ENCODE measurements at places on chromosomes 5 and 9.

- DNase-seq, result no peak
These were observed 3.9 kb upstream of the RALGDS start for GRCh38 chr9:133124907-133125275.

DNA sequence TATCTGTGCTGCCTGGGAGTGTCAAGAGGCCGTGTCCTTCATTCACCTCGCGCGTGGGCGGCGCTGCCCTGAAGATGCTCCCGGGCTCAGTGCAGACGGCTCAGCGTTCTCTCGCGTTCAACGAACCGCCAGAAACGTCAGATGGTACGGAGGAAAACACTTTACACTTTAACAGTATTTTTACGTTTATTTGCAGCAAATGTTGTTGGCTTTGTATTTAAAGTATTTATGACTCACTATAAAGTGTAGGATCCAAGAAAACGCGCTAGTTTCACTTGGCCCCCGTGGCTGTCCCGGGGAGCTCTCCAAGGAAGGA is 544 bp upstream of the ERCC6L2 start:
- peak; percentile 77 for DNase-seq

DNA sequence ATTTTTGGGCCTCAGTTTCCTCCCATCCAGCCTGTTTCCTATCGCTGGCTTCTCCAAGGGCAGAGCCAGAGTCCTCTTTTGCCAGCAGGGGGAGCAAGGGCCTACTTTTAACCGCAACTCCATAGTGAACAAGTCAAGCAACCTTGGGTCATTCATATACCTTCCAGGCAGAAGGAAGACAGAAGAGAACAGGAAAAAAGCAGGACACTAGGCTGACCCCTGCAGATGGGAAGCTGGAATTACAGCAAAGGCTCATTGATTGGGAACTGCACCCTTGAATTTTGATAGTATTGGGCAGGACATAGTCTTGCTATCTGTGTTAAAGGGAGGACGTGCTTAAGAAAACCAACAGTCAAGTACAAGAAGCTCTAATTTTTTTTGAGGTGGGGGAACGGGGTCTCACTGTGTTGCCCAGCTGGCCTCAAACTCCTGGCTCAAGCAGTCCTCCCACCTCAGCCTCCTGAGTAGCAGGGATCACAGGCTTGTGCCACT is 30.1 kb downstream of the QRFP start:
- DNase-seq, result peak; percentile 40

DNA sequence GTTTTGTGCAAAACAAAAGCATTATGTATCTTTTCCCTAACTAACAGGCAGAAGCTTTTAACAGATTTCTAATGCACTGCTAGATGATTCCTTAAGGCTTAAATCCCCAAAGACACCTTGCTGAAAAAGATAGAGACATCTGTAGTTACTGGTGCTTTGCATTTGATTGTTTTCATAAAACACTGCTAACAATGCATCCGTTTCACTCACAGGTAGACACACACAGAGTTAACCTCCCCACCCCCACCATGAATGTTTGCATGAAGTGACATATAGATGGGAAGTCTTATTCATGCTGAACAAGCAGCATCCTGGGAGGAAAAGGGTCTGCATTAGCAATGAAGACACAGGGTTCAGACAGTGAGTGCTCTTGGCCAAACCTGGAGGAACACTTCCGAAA is 100.9 kb downstream of the ASTN2 start:
- no peak for DNase-seq

DNA sequence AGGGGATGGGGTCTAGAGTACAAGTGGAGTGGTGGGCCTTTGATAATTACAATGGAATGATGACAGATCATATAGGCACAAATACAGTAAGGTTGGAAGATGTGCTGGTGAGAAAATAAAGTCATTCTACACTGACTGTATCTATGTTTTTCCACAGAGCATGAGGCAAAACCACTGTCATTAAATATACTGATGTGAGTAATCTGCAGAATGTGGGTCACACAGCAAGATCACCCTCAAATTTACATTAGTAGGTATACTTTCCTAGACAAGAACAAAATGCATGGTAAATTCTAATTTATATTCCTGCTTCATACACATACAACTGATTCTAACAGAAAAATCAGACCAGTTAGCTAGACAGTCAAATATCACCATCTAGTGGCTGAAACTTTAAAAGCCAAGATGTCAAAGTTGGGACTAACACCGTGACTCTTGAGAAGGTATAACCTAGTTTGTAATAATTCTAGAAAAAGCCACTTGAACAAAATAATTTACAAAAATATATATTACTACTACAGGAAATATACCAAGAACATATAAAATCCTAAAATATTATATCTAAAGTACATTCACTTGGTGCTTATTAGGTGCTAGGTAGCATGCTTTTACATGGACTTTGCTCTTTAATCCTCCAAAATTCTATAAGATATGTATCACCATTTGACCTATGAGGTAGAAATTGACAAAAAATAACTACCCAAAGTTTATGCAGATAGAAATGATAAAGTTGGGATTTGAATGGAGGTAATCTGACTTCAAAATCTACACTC is 19.5 kb downstream of the TTC33 start:
- no peak for DNase-seq

DNA sequence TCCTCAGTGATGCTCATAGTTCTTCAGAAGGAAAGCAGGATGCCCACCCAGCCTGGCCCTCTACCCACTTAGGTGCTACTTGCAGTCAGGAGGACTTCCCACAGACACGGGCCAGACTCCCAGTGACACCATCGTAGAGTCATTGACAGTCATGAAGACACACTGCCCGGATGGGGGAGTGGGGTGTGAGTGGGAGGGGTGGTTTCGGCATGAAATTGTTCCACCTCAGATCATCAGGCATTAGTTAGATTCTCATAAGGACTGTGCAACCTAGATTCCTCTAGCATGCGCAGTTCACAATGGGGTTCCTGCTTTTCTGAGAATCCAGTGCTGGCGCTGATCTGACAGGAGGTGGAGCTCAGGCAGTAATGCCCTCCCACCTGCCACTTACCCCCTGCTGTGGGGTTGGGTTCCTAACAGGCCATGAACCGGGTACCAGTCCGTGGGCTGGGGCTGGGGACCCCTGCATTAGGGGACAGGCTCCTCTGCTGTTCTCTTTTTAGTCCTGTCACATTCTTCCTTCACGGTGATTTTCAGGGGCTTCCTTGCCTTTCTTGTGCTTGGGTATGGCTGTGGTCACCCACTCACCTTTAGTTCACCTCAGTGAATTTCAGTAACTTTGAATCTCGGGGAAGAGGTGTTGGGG is 88.2 kb upstream of the ANKRD55 start:
- no peak for DNase-seq

DNA sequence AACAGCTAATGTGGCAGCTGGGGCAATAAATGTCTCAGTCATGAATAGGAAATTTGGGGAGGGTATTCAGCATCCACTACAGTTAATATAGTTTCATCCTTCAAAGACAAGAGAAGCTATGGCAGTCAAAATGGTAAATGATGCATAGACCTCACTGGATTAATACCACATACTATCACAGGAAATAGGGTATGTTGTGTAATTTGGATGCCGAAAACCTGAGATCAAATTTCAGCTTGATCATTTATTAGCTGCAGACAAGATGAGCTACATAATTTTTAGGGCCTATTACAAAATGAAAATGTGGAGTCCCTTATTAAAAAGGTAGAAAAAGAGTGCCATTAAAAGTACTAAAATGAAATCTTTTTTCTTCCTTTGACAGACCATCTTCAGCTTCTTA is 112.6 kb upstream of the MTAP start:
- no peak for DNase-seq

DNA sequence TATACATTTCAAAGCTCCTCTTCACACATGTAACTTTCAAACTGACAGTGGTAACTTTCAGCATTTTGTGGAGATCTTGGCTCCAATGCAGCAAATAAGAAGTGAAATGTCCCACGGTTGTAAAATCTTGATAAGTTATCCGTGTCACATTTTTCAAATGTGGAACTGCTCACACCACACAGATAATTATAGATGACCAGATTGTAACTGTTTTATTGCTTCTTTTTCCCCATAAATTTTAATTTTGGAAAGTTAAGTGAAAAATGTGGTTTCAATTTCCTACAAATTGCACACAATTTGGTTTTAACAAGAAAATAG is 347.1 kb downstream of the EBF1 start:
- DNase-seq, result no peak

DNA sequence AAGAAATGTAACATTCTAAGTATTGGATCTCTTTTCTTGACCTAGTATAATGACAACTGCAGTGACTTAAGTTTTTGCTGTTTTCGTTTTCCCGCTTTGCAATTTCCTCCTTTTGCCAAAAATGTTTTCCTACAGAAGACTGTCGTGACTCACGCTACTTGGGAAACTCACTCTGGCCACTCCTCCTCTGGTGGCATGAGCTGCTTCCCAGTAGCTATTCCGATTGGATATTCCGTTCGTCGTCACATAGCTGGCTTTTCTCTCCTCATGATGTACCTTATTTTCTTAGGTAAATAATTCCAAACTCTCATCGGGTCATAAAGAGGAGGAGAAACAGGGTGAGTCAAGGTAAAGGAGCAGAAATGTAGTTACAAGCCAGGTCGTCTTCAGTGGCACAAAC is 64.9 kb downstream of the GOLPH3 start:
- DNase-seq, result no peak

DNA sequence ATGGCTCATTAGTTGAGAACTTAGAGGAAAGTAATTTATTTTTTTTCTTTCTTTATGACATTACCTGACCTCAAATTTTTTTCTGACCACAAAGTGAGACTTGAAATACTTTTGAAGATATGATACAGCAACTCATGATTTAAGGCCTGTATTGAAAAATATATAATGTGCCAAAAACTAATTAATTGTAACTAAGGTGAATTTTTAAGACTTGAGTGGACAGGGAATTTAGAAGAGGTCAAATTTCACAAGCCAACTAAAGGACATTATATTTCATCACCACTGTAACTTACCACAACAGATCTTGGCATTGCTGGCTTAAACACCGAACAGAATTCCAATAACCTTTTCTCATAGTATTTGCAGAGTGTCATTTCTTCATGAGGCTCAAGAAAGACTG is 1.8 kb downstream of the CCNH start:
- no peak for DNase-seq

DNA sequence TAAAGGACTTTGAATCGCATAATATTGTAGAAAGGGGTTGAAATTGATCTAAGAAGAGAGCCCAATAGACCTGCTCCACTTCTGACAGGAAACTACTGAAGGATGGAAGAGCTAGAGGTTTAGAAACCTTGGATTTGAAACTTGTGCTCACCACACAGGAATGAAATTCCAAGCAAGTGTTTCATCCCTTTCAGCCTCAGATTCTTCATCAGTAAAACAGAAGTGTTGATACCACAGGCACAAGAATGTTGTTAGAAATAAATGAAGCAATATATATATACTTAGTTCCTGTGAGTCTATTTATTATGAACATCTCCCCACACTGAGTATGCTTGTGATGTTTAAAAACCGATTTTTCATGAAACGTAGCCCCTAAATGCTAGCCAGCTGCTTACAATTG is 43.8 kb downstream of the PRRC1 start:
- DNase-seq, result no peak

DNA sequence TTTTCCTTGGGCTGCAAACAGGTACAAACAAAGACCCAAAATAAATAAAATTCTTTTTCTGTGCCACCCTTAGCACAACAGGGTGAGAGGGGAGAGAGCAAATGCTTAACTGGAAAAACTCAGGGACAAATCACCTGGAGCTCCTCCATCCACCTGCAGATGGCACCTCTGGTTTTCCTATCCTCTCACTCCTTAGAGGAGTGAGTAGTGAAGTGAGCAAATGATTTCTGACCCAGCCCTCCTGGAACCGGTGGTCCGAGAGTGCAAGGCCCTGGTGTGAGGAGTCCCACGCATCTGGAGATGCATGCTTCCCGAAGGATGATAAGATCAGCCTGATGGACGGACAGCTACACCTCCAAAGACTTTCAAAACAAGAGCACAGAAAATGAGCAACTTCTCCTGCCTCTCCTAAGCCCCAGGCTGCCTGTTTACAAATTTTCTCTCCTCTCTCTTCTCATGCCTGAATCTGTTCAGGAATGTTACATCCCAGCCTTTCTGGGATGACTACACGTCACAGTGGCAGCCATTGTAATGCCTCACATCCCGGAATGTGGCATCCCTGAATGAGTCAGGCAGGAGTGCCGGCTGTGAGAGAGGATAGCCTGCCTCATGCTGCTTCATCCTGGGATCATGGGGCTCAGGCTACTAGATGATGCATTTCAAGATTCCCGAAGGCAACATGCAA is 86.4 kb downstream of the ADRB2 start:
- no peak for DNase-seq

- DNase-seq, result no peak
These were observed 18.4 kb upstream of the TTC23L start for GRCh38 chr5:34820593-34820992.

GRCh38 chr5:135386886-135387628 is 12.0 kb downstream of the MACROH2A1 start:
- DNase-seq, result no peak

GRCh38 chr5:54799645-54800044 is 185.7 kb downstream of the ESM1 start:
- DNase-seq, result no peak

GRCh38 chr5:78750281-78750680 is 101.7 kb upstream of the LHFPL2 start:
- DNase-seq, result no peak

DNA sequence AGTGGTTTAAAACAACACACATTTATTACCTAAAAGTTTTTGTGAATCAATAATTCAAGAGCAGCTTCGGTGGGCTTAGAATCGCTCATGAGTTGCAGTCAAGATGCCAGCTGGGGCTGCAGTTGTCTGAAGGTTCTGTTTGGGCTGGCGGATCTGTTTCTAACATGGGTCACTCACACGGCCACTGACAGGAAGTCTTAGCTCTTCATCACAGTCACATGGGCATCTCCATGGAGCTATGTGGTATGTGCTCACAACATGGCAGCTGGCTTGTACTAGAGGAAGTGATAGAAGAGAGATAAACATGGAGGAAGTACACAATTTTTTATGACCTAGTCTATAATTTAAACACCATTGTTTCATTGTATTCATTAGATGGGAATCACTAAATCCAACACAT is 11.2 kb downstream of the KLHL9 start:
- no peak for DNase-seq

DNA sequence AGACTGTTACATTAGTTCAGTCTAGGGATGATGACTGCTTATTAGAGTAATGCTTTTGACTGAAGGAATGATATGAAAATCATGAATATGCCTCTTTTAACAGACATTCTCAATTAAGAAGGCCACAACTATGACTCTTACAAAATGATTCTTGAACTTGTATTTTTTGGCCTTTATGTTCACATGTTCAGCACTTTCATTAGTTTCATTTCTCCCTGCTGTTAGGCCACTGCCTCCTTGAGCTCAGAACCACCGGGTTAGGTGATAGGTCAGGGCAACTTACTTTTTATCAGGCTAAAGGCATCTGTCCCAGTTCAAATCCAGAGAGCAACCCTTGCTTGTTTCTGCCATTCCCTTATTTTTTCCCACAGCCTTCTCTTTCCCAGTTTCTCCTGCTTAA is 235.2 kb upstream of the ELL2 start:
- no peak for DNase-seq

DNA sequence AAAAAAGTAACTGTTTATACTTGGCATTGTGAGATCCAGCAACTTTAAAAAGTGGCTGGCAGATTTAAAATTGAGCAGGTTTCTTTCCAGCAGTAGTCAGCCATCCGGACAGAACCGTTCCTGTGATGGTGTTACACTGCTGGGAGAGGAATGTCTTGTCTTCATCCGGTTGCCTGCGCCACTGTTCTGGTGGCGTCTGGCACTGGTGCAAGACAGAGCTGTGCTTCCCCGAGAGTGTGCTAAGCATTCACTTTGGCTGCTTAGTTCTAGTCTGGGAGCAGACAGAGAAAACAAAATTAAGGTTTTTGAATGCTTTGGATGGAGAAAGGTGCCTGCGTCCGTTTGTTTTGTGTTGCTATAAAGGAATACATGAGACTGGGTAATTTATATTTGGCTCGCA is 35.5 kb upstream of the CREBRF start:
- DNase-seq, result no peak
